ENCODE measurements at places on chromosomes 3 and 15.

DNA sequence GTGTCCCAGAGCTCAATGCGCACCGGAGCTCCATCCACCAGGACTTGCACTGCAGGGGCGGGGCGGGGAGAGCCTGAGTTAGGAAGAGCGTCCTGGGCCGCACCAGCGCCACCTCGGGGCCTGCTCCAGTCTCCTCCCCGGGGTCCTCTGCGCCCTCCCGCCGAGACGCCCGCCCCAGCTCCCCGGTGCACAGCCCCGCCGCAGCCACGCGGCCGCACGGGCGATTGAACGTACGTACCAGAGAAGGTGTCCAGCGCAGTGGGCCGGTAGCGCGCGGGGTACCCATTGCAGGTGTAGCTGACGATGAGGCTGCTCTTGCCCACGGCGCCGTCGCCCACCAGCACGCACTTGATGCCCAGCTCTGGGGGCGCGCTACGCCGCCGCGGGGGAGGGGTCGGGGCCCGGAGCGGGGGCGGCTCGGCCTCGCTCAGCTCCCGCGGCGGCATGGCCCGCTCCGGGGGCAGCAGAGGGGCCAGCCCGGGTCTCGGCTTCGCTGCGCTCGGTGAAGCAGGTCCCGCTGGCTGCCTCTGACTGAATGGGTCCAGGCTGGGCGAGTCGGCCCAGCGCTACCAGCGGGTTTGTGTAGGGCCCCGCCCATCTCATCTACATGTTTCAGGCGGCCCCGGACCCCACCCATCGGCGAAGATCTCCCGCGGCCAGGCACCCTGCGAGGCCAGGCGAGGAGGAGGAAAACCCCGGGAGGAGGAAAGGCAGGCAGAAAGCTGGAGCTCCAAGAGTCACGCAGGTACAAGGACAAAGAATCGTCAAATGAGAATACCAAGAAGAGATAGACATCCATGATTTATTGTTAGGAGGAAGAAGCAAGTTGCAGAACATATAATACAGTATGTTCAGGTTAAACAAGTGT is at the start of gene RHOV:
RHOV (minus strand) TSS at position 541 of the 868 bp plus-strand sequence; CDS start at position 446, 95 bp downstream.
- DNase-seq = peak; percentile 26

- no peak for DNase-seq
Measured at GRCh38 chr3:181974198-181974597, 262.5 kb downstream of the SOX2 start.

DNA sequence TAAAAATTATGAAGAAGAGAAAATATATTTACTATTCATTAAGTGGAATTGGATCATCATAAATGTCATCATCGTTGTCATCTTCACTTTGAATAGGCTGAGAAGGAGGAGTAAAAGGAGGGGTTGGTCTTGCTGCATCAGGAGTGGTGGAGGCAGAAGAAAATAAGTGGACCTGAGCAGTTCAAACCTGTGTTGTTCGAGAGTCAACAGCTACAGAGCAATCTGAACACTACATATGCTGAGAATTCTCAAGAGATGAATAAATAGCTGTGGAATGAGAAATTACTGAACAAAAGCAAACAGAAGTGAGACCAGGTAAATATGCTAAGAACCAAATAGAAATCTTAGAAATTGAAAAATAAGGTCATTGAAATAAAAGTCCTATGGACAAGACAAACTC is 32.3 kb upstream of the CCK start:
- DNase-seq = no peak

DNA sequence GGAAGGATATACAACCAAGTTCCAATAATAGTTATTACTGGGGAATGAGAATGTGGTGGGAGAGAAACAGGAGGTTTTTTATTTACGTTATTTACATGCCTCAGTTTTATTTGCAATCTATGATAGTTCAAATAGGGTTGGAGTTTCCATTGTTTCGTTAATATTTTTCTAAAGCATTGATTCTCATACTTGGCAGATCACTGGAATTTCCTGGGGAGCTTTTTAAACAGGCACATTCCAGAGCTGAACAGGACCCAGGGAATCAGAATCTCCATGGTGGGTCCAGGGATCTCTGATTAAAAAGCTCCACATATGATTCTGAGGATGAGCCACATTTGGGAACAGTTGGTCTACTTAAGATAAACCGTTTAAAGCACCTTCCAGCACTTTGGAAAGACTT is 123.9 kb downstream of the IL20RB start:
- no peak for DNase-seq

DNA sequence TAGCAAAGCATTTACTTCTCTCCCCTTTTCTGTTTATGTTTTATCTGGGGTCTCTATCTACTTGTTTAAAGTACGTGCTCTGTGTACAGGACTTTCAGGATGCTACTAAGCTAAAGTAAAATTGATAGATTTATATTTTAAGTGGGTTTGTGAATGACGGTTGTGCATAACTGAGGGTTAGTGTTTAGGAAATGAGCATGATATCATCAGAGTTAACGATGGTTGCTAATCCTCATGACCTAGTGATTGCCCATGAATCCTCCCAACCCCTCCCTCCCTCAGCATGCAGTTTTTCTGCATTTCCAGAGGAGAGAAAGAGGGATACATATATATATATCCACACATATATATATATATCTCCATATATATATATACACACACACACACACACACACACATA is 957.2 kb downstream of the TUSC7 start:
- DNase-seq = no peak
